ENCODE measurements at places on chromosomes 4 and X. TPM values are rescaled to one million over a fixed set of nuclear protein-coding genes. Genes with fewer than 3 reads are reported as not detected.
A peak's percentile ranks its signal among the peaks of the same experiment; 100 is the strongest.

The ZNF280C gene
- total RNA-seq = 2.9 TPM

The COL4A6 gene
- total RNA-seq = 3.1 TPM

The XKRX gene
- total RNA-seq = 3.7 TPM

The ADH1C gene
- total RNA-seq = 0.64 TPM

The PHEX gene
- total RNA-seq = 0.36 TPM

The CXCL10 gene
- total RNA-seq = 0.32 TPM

The IQSEC2 gene
- 10.6 TPM for total RNA-seq

The UGT2B10 gene
- not detected for total RNA-seq

The GRPR gene
- not detected for total RNA-seq

The PRKG2 gene
- 1.3 TPM for total RNA-seq

The CLNK gene
- total RNA-seq = 0.08 TPM

The GPR50 gene
- not detected for total RNA-seq

The HHIP gene
- total RNA-seq = not detected

The RAB9B gene
- 0.16 TPM for total RNA-seq

The ZFP92 gene
- total RNA-seq = 0.08 TPM

The RHOH gene
- total RNA-seq = 1.2 TPM

The BMPR1B gene
- 0.24 TPM for total RNA-seq

The KLF8 gene
- total RNA-seq = 23.2 TPM

The NLRP2B gene
- total RNA-seq = not detected

The IL15 gene
- 1.9 TPM for total RNA-seq

The SPOCK3 gene
- not detected for total RNA-seq

The ATP2B3 gene
- total RNA-seq = not detected

GRCh38 chr4:160709026-160709425 lies 1454.8 kb downstream of the FSTL5 start:
- no peak for ATAC-seq

- ATAC-seq = no peak
These were observed 25.9 kb upstream of the ING2 start for GRCh38 chr4:183478926-183479325.

DNA sequence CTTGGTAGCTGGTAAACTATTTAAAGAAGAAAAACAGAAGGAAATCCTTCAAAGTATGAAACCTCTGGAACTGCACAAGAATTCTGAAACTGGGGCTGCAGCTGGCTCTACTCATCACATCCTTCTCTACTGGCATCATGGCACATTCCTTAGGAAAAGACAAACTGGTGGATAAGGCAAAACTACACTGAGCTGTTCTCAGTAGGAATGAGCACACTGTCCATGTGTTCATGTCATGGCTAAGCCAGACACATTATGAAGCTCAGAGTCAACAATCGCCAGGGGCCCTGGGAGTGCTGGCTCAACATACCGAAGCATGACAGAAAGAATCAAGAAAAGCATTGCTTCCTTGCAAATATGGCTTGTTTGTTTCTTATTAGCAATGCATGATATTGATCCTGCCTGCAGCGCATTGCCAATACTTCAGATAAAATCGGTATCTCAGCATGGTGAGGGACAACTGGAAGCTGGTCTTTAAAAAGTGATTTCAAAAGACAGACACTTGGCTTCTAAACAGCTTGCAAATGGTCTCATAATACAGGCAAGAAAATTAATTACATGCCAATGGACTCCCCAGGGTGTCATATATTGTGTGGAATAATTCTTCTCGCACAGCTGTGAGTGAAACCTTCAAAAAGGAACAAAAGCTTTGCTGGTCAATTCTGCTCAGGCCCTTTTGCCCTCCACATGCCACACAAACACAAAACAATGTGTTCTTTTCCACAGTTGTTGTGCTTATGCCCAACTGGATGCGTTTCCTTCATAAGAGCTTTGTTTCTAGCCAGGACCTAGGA lies 300.2 kb upstream of the VCX start:
- ATAC-seq = no peak

DNA sequence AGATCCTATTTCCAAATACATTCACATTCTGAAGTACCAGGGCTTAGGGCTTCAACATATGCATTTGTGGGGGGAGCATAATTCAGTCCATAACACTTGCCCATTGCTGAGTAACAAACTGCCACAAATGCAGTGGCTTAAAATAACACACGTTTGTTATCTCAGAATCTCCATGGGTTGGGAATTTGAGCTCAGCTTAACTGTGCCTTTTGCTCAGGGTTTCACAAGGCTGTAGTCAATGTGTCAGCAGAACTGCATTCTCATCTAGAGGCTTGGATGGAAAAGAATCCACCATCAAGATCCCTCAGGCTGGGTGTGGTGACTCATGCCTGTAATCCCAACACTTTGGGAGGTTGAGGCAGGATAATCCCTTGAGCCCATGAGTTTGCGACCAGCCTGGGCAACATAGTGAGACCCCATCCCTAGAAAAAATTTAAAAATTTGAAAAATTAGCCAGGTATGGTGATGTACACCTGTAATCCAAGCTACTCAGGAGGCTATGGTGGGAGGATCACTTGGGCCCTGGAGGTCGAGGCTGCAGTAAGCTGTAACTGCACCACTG lies 25.8 kb upstream of the TBL1X start:
- ATAC-seq = peak; percentile 65

DNA sequence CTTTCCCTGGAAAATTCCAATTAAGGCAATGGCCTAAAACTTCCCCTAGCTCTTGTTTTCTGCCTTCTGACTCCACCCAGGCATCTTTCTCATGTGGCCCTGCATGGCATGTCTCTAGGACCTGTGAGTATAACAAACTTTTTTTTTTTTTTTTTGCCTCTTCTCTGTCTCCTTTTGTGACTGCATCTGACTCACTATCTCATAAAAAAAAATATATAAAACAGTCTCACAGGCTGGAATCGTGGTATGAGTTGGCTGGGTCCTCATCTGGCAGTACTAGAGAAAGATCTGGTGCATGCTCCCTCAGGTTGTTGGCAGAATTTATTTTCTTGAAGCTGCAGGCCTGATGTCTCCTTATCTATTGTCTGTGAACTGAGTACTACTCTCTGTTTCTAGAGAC lies 313.9 kb downstream of the TECRL start:
- no peak for ATAC-seq

- no peak for ATAC-seq
These were observed 574 bp upstream of the CFAP97 start for GRCh38 chr4:185204238-185204910.

- ATAC-seq = peak; percentile 60
These were observed 14.1 kb upstream of the CXCL6 start for GRCh38 chr4:73822389-73822788.

- ATAC-seq = no peak
These were observed 18.8 kb upstream of the RPS6KA3 start for GRCh38 chrX:20285511-20285910.

DNA sequence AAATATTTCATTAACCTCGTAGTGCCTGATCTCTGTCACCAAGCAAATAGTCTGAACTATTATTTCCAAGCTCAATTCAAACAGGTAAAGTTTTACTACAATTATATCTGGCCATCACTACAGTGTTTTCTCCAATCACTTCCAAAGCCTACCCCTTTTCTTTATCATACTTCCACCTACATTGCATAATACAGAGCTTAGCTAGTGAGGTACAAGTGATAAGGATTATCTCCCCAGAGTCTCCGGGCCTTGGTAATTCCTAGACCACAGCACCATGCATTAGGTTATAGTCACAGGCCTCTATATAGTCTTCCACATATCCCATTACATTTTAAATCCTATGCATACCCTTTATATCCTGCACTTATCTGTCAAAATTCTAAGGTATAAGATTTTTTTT lies 154.2 kb downstream of the SNCA start:
- ATAC-seq = no peak

GRCh38 chr4:184313702-184314659 lies 96.3 kb upstream of the ENPP6 start:
- ATAC-seq = no peak

- ATAC-seq = no peak
These were observed 9.9 kb downstream of the PPAT start for GRCh38 chr4:56425518-56425917.

GRCh38 chrX:123647244-123647643 lies 85.6 kb downstream of the THOC2 start:
- no peak for ATAC-seq

DNA sequence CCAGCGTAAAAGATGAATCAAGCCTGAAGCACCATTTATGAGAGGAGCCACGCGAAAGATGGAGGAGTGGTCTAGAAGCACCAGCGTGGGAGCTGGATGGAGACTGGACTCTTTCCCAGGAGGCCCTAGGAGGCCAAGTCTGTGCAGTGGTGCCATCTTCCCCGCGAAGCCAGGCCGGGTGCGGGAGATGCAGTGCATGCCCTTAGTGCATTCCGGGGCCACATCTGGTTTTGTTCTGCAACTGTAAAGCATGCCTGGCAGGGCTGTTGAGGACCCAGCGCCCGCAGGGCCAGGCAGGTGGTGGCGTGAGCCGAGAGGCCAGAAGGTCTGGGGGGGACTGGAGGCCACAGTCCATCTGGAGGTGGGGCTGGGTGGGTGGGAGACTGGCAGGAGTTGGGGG lies 78.6 kb upstream of the ADRA2C start:
- ATAC-seq = no peak

DNA sequence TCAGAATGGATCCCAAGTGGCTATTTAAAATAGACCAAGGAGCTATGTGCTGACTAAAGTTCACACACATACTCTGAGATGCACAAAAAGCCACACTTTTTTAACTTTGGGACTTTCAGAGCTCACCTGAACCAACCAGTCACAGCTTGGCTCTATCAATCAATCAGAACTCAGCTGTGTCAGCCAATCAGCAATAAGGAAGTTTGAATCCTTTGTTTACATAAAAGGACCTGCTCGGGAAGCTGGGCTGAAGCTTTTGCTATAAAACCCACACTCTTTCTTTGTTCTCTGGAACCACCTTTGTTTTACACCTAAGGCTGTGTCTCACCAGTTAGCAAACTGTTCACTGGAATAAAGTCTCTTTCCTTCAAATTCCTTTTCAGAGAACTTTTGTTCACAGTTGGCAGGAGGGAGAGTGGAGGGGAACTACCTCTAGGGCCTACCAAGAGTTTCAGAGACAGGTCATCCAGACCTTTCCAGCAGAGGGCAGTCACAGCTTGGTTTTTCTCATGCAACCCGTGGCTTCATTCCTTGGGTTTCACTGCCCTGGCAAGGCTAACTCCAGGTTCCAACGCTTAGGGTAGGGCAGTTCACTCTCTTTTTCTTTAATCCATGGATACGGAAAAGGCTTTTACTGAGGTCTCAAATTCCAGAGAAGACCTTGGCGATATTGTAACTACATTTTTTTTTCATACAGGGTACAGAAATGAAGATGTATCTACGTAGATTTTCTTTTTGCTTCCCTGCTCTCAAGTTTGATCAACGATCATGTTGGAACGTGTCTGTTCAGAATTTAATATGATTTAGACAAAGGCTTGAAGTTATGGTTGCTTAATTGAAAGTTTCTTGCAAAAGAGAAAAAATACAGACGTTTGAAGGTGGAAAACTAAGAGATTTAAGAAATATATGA lies 80.7 kb downstream of the GPRIN3 start:
- ATAC-seq = peak; percentile 96

- ATAC-seq = no peak
These were observed 87.6 kb upstream of the GABRG1 start for GRCh38 chr4:46211406-46211805.

GRCh38 chrX:45508454-45508853 lies 307.8 kb upstream of the DIPK2B start:
- ATAC-seq = no peak

GRCh38 chrX:134572816-134573682 lies 85.2 kb downstream of the PLAC1 start:
- ATAC-seq = no peak

GRCh38 chr4:188459381-188459780 lies 320.1 kb downstream of the TRIML1 start:
- no peak for ATAC-seq

DNA sequence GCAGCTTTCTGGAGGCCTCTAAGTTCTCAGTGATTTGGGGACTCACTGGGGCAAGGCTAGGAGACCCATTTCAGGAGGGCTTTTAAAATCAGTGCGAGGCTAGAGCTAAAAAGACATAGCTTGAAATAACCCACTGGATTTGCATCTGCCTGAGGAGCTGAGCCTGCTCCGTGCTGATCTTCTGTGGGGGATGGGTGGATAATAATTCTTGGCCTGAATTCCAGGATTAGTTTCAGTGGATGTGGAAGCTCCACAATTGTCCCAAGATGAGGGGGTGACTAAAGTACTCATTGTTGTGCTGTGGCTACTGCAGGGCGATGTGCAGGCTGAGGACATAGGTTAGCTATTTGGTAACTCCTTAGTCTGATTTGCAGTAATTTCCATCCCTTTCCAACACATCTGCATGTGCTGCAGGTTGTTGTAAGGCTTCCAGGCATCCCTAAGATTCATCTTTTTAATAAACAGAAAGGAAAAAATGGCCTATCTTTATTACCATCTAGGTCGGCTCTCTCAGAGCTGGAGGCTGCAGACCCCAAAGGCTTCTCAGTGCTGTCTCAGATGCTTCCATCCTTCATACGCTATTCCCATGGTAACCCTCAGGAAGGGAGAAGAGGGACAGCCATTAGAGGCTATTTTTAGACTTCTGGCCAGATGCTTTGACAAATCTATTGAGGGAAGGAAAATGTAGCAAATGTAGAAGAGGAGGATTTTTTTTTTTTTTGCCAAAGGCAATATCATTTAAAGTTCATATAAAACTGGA lies 63.4 kb downstream of the GRXCR1 start:
- no peak for ATAC-seq

- ATAC-seq = no peak
These were observed 117.9 kb downstream of the CPZ start for GRCh38 chr4:8710416-8710815.

DNA sequence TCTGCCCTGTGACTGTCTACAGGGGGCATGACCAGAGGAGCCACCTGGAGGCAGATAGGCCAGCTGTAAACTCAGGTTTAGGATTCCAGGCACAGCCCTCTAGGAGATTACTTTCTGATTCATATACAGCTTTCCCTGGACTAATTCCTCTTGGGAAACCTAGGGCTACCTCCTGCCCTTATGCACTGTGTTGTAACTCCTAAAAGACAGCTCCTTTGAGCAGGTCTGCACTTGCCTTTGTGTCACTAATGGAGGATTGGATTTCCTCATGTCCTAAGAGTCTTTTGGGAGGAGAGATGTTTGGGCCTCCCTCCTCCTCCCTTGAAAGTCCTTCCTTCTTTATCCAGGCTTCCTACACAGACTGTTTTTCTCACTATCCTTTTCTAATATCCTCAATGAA lies 202.0 kb downstream of the PCDH19 start:
- peak; percentile 92 for ATAC-seq

GRCh38 chr4:132101526-132101925 lies 1047.6 kb upstream of the PCDH10 start:
- no peak for ATAC-seq

All from esophagus mucosa (tissue), 1 donor.